ENCODE measurements at places on chromosomes 3 and 15.

DNA sequence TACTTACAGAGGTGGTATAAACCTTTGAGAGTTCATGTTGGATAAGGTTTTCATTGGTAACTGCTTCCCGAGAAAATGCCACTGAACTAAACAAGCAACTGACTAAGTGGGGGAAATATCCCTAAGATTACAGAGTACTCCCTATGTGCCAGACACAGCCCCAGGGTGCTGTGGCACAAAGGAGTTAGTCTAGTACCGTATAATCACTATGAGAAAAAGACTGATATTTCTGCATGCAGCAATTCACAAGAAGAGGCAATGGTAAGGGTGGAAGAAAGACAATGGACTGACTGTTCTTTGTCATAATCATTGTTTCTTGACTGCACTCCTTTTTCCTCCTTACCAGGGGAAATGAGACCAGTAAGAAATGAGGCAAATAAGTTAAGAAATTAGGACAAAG is 20.0 kb upstream of the SLC25A26 start:
- DNase-seq = no peak

GRCh38 chr3:113654851-113655250 is 41.6 kb downstream of the USF3 start:
- DNase-seq = no peak

DNA sequence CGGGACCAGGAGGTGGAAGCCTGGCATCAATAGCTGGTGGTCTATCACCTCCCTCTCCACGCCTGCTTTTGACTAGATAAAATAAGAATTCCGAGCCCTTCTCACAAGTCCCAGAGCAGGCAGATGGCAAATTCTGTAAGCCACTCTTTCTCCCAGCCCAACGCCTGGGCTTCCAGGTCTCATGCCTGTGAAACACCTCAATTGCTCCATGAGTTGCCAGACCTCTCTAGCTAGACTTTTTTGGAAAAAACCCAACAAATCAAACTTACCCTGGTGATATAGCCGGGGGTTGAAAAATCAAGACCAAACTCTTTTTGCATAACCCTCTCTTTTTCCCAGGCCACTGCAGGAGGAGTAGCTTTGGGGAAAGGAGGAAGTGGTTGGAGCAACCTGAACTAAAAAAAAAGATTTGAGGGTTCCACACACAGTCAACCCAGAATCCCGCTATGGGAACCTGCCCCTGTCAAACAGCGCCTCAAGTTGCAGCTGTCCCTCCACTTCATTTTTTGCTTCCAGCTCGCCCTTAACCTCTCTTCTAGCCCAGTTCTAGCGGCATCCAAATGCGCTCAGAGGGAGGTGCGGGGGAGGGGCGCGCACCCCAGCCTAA is 7.0 kb downstream of the BHLHE40 start:
- no peak for DNase-seq

- peak; percentile 45 for DNase-seq
Observed at GRCh38 chr3:143529018-143529478, 319.2 kb downstream of the SLC9A9 start.

- DNase-seq = no peak
Observed at GRCh38 chr3:123290107-123290930, 88.6 kb downstream of the SEC22A start.

- DNase-seq = no peak
Observed at GRCh38 chr15:88267720-88268119, 11.2 kb upstream of the NTRK3 start.

DNA sequence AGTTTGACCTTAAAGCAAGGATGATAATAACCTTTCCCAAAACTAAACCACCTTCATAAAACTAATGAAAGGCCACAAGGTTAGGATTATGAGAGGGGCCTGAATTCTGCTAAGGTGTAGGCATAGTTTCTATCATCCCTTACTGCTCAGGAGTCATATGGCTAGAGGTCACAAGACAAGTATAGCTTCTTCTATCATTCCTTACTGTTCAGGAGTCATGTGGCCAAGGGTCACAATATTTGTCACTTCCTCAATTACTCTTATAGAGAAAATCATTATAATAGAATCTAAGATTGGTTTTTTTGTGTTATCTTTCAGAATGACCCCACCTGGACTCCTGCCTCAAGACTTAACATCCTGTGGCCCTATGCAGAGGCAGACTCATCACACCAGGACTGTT is 36.6 kb downstream of the HERC1 start:
- peak; percentile 51 for DNase-seq

- no peak for DNase-seq
Observed at GRCh38 chr3:22491344-22491743, 711.8 kb upstream of the UBE2E2 start.

DNA sequence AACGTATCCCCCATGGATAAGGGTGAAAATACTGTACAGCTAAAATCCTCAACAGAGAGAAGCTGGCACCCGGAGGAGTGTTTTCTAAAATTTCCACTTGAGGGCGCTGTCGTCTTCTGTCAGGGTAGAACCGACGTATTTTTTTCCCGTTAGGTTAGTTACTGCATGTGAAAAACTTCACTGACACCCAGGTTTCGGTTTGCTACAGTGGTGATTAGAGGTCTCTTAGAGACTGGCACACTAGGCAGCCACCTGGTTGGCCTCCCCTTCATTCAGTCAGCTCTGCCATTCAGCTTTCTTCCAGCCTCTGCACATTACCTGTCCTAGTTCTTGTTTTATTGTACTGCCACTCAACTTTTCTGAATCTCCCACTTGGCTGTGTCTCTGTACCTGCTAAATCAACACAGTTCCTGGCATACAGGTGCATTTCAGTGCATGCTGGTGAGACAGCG is 18.4 kb downstream of the CCK start:
- peak; percentile 54 for DNase-seq

Data from inflammatory macrophage (primary cell).